Astrocyte of the spinal cord (primary cell): ENCODE measurements at places on chromosomes 7 and 10.
A peak's percentile ranks its signal among the peaks of the same experiment; 100 is the strongest.

DNA sequence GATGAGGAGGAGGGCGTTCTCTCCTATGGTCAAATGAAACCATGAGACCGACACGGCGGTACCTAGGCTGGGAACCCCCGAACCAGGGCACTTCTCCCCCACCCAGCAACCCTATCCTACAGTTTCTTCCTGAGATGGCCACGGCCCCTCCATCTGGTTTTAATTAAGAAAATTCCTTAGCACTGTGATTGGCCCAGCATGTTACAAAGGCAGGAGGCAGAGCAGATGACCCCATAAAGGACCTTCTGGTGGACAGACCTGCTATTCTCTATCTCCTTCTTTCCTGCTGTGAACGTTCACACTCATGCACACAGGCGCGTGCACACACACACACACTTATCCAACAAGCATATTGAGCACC lies 129.4 kb downstream of the RGS10 start:
- DNase-seq: peak; percentile 55

DNA sequence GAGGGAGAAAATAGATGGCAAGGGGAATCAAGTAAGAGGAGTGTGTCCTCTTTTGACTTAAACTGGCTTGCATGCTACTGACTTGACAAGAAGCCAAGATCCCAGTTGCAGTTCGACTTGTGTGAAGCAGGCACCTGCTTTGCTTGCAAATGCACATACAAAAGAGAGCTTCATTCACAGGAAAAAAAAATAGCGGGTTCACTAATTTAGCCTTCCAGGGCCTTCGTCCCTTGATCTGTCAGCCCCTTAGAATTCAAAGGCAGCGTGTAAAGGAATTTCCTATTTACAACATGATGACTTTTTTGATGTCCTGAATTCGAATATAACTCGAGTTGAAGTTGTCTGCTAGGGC lies 192.1 kb downstream of the CELF2 start:
- peak; percentile 9 for DNase-seq

DNA sequence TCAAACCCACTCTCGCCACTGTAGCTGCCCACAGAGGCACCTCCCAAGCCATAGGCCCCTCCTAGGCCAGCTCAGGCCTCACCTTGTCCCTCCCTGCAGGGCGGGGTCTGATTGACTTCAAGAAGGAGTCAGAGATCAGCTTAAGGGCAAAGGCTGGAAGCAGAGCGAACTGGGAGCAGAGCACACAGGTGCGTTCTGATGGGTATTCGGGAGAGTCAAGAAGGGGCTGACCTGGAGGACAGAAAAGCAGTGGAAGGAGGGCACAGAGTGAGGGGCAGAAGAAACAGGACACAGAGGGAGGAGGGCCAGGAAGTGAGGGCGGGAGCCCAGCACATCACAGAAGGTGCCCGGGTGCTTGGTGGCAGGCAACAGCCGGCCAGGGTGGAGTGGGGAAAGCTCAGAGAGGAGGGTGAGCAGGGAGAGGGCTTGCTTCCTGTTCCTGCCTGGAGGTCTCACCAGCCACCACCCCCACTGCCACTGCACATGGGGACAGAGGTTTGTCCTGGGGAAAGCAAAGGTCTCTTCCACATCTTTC lies at the start of gene AOC1:
TSS of gene AOC1 (plus strand) at position 147 of the 535 bp plus-strand sequence. CDS start 3,954 bp downstream, outside the sequence.
- DNase-seq: no peak

DNA sequence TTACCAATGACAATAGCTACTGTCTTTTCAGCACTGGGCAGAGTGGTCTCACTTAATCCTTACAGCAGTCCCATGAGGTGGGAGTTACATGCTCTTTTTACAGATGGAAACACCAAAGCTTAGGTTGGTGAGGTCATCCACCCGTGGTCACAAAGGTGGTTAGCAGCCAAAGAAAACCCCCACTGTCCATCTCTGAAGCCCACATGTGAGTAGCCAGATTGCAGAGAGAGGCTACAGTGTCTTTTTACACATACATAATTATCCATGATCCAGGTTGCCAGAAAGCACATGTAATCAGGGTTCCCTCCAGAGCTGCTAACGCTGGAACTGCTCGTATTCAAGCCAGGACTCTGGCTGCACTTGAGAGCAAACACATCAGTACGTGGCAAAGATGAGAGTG lies 24.6 kb upstream of the ANKRD2 start:
- DNase-seq: peak; percentile 17

- DNase-seq: no peak
These were observed 148.6 kb downstream of the DNAJB6 start for GRCh38 chr7:157485361-157485831.

- DNase-seq: no peak
These were observed 193.7 kb downstream of the ADARB2 start for GRCh38 chr10:1543596-1543995.

GRCh38 chr10:60123172-60123571 lies 216.8 kb upstream of the CCDC6 start:
- DNase-seq: peak; percentile 80

DNA sequence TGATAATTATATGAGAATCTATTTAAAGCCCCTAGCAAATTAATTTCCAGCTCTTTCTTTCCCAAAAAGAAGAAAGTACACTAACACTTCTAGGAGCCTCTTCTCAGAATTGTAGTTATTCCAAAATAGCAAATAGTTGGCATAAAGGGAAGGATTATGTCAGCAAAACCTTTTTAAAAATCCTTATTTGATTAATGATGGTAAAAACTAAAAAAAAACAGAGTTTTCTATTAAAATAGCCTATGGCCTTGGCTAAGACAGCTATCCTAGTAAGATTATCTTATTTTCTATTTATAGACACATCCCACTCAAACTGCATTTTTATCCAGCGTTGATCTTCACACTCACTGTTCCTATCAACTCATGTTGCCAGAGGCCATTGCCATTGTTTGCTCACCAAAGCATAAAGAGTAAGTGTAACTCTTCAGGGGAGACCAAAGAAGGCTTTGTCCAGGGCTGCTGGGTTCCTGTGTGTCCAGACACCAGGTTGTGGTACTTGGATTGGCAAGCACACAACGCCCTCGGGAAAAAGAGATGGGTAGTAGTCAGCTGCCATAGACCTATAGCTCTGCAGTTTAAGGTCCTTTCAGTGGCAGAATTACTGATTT lies 31.5 kb downstream of the ACTA2 start:
- no peak for DNase-seq
